Stimulated activated naive CD4-positive, alpha-beta T cell (primary cell): ENCODE measurements at places on chromosomes 7 and 10.

- no peak for DNase-seq
These were observed 23.1 kb upstream of the PITRM1 start for GRCh38 chr10:3195726-3196125.

DNA sequence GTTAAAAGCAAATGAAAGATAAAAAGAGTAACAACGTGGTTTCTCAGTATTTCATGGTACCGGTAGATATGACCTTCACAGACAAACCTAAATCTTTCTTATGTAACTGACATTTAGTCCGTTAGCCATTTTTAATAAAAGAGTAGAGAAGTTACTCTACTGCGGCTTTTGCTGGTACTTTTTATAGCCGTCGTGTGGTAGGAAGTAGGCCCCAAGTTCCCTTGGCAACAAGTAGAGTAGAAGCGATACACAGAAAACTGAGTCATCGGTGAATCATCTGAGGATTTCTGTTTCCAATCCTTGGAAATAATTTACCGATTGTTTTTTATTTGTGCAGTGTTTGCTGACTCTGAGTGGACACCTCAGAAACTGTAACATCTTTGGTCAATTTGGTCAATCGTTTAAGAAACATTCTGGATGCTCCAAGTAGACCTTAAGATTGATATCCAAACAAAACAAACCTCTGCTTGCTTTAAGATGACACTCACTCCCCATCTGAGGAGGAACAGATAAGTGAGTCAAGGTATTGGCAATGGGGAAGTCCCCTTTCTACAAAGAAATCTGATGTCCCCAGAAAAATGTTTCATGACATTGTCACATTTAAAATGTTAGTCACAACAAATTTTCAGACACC, 63.9 kb upstream of the AHR start:
- DNase-seq, result peak; percentile 63

DNA sequence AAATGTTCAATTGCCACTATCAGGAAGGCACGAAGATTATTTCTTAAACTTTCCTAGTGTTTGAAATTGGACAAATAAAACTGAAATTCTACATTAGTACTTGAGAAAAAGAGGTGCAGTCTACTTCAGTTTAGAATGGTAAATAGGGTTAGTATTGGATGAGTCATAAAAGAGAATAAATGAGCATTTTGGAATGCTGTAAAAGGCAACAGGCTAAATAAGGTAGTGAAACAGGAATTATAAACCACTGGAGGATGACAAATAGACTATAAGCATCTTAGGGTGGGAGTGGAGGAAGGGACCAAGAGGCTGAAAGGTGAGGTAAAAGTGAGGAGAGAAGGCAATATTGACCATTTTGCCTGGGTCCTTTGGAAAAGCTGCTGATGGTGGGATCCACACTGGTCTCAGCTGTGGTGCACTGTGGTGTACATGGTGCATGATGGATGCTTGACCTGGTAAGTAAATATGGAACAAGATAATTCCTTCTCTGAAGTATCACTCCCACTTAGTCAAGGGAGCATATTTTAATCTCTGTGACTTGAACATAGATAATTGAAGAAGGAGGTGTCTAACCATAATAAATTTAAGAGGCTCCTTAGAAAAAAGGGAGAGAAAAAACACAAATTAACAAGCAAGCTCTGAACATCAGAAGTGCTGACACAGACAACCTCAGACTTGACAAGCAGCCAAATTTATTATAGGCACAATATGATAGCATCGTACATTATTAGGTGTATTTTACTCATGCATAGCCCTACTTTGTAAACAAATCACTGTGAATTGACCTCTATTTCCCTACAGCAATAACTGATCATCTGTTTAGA, 76.4 kb upstream of the SCIN start:
- DNase-seq, result no peak

DNA sequence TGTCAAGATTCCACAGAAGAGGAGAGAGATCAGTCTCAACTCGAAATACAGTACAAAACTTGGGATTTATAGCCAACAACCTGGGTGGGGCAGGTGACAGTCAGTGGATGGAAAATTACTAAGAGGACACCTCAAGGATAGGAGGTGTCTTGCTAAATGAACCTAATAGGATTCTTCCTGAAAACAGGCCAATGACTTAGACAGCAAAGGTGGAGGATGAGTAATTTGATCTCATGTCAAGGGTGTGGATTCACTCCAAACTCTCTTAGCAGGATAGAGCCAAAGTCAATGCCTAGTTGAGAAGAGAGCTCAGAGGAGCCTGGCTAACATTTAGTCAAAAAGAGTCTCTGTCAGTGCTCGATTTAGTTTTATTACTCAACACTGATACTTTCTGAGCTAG, 106.7 kb upstream of the INSYN2A start:
- no peak for DNase-seq

- DNase-seq, result no peak
These were observed 8.3 kb downstream of the ANKRD7 start for GRCh38 chr7:118232837-118233236.

- DNase-seq, result no peak
These were observed 19.5 kb downstream of the TRIM56 start for GRCh38 chr7:101104799-101105198.

DNA sequence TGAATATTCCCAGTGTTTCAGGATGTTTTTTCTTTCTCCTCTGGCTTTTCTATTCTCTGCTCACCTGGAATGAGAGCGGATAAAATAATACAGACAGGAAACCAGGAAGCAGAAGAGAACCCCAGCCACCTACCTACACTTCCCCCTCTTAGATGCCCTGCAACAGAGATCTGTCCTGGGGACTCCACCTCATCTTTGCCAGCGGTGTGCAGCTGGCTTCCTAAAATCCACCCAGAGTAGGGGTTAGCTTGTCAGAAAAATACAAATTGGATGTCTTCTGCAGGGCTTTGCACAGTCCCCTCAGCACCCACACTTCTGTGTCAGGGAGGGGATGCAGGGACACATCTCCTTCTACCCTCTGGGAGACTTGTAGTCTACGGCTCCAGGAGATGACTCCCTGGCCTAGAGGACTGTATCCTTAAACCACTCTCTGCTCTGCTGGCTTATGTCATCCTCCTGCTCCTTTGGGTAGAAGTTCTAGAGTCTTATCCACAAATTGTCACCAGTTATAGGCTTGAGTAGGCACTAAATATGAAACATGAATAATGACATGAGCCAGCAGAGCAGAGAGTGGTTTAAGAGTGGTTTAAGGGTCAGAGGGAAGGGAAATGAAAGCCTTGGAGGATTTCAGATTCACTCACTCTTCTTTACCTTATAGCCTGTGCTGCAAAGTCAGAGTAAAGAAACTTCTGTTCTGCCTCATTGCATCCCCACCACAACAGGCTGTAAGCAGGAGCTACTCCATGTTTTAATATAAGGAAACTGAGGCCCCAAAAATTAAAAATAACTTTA, 749.4 kb downstream of the AUTS2 start:
- DNase-seq, result no peak

GRCh38 chr7:155219947-155220769, 77.5 kb upstream of the INSIG1 start:
- DNase-seq, result no peak

DNA sequence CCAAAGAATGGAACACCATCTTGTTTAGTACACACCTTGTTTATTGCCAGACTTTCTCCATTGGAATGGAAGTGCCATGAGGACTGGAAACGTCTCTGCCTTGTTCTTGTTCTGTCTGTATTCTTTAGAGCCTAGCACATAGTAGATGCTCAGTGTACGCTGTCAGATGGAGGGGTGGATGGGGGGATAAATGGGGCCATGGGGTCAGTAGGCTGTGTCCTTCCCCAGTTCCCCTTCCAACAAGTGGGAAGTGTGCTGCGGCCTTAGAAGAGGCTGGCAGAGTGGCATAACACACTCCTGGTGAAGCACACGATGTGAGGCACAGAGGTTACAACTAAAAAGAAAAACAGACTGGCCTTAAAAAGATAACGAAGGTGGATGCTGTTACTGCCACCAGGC, 61.9 kb downstream of the TMEM209 start:
- no peak for DNase-seq

DNA sequence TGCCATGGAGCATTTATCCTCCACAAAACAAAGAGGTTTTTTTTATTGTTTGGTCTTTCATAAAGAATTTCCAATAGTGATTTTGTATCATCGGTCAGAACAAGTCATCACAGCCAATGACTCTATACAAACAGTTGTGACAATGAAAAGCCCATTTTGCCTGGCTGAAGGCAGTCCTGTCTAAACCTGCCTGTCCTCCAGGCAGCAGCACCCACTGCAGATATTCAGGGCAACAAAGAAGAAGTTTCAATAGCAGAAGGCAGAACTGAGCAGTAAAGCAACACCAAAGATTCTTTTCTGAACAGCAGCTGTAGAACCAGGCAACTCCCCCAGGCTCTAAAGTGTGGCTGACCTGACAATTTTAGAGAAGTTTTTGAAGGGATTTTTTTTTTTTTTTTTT, 169.4 kb downstream of the FGFR2 start:
- DNase-seq, result no peak

GRCh38 chr7:39186671-39187070, 209.0 kb downstream of the POU6F2 start:
- DNase-seq, result no peak

GRCh38 chr10:48343921-48344598, 37.6 kb downstream of the MAPK8 start:
- no peak for DNase-seq

DNA sequence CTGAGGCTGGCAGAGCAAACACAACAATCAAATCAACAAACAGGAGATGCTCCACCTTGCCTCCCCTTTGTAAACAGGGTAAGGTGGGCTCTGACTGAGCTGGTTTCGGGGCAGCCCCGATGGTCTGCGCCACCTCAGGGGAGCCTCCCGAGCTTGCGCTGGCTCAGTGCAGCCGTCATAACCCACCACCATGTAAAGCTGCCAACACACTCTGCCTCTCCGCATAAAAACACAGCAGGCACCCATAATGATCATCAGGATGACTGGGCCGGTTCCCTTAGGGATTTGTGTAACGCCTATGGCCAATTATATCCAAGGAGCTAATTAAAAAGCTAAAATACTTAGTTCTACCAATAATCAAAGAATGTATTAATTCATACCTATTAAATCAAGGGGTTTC, 124.5 kb downstream of the PRPF18 start:
- no peak for DNase-seq

GRCh38 chr10:56943221-56943755, 582.2 kb upstream of the ZWINT start:
- DNase-seq, result no peak

GRCh38 chr7:73999664-74000435, 28.1 kb upstream of the ELN start:
- DNase-seq, result no peak

- DNase-seq, result no peak
These were observed 691.0 kb upstream of the LRRTM3 start for GRCh38 chr10:66234872-66235271.

GRCh38 chr10:26703096-26703495, 5.6 kb downstream of the PDSS1 start:
- DNase-seq, result no peak

- DNase-seq, result no peak
These were observed 31.9 kb downstream of the ANXA11 start for GRCh38 chr10:80173466-80173865.

- DNase-seq, result no peak
These were observed 64.3 kb downstream of the ABCB4 start for GRCh38 chr7:87411186-87411585.

- DNase-seq, result no peak
These were observed 93.9 kb upstream of the VIPR2 start for GRCh38 chr7:159238541-159238940.

DNA sequence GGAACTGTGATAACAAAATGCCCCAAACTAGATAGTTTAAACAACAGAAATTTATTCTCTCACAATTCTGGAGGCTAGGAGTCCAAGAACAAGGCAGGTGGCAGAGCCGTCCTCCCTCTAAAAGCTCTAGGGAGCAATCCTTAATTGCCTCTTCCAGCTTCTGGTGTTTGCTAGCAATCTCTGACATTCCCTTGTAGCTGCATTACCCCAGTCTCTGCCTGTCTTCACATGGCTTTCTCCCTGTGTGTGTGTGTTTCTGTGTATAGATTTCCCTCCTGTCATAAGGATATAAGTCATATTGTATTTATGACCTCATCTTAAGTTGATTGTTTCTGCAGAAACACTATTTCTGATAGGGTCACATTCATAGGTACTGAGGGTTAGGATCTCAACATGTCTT, 177.5 kb downstream of the WNT2 start:
- no peak for DNase-seq

GRCh38 chr10:13820964-13821337, 234.2 kb downstream of the PRPF18 start:
- no peak for DNase-seq

GRCh38 chr10:104081998-104082397, 3.7 kb downstream of the COL17A1 start:
- DNase-seq, result no peak
